ENCODE measurements at places on chromosomes 1 and 21.

GRCh38 chr1:26028490-26028980, 7.0 kb downstream of the EXTL1 start:
- DNase-seq, result no peak

DNA sequence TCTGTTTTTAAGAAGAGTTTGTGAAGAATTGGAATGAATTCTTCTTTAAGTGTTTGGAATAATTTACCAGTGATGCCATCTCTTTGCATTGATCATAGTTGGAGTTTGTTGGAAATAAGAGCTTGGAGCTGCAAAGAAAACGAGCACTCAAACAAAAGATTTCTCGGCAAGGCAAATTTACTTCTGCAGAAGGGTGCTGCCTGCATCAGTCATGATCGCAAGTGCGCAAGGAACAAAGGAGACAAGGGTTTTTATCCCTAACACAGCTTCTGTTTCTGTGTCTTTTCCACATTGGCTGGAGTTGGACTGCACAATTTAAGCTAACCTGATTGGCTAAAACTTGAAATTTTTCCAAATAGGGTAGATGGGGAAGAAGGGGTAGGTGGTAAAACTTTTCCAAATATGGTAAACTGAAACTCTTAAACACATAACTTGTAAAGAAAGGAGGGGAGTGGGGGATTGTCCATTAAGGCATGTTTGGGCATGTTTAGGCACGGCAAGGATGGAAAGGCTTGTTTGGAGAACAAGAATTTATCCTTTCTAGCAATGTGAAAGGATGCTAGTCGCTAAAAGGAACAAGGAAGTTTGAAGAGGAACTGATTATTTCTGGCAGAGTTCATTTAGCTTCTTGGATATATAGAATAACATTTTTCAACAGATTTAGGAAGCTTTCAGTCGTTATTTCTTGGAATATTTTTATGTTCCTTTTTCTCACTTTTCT, 3.5 kb upstream of the AADACL4 start:
- no peak for DNase-seq

- no peak for DNase-seq
These were observed 155.3 kb upstream of the PKN2 start for GRCh38 chr1:88528792-88529191.

DNA sequence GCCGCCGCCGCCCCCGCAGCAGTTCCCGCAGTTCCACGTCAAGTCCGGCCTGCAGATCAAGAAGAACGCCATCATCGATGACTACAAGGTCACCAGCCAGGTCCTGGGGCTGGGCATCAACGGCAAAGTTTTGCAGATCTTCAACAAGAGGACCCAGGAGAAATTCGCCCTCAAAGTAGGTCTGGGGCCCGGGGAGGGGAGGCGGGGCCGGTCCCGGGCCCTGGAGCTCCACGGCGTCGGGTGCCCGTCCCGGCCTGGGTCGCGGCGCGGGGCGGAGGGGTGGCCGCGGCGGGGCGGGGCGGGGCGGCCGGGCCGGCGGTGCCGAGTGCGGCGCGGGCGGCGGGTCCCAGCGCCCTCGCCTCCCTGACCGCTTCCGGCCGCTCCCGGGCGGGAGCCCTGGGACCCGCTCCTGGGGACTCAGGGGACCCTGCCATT, 646 bp downstream of the MAPKAPK2 start:
- no peak for DNase-seq

DNA sequence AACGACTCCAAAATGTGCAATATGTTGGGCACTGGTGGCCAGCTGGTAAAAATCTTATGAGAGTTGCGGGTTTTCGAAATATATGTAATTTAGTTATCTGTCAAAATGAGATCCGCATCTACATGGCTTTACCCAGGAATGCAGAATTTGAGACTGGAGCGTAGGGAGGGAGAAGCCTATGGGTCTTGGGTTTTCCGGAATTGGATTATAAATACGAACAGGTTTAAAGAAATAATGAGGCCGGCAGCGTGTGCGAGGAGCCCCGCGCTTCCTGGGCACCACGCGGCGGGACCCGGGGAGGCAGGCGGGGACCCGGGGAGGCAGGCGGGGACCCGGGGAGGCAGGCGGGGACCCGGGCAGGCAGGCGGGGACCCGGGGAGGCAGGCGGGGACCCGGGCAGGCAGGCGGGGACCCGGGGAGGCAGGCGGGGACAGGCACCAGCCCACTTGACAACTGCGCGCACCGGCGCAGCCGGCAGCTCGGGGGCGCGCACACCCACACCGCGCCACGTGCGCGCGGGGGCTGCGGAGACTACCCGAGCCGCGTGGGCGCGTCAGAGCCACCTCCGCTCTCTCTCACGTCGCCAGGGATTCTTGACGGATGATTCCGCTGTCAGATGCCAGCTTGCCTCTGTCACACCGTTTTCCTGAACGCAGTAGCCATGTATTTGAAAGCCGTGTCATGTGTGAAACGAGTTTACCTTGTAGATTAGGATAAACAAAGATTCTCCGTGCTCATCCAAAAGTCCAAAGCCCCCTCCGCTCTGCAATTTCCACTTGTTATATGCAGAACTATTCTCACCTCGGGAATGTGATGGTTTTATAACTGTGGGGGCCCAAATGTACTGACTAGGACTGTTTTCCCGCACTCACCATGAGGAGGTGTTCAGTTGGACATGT, 54.3 kb upstream of the HNRNPU start:
- no peak for DNase-seq

GRCh38 chr1:33363470-33363861, 42.6 kb upstream of the A3GALT2 start:
- no peak for DNase-seq

- DNase-seq, result no peak
These were observed 188.6 kb downstream of the ZP4 start for GRCh38 chr1:237702161-237702560.

GRCh38 chr21:36791695-36792470, 93.0 kb downstream of the SIM2 start:
- DNase-seq, result no peak

DNA sequence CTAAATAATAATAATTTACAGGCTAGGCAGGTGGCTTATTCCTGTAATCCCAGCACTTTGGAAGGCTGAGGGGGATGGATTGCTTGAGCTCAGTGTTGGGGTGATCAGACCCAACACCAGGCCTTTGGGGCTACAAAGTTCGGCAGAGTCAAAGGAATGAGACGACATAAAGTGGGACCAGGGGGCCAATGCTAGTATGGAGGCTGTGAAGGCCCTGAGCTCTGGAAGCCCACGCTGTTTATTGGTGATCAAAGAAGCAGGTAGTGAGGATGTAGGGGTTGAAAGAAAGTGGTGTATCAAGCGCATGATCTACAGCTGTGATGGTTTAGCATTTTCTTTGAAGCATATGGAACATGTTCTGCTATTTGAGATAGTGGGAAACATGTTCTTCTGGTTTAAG, 5.6 kb downstream of the BTBD8 start:
- no peak for DNase-seq

GRCh38 chr1:170568197-170568596, 36.2 kb downstream of the GORAB start:
- no peak for DNase-seq

All from iPS DF 19.7 (cell line).